Renal cortical epithelial cell (primary cell): ENCODE measurements at places on chromosomes 11 and 22. TPM values are rescaled to one million over a fixed set of nuclear protein-coding genes. Genes with fewer than 3 reads are reported as not detected.

The CBY1 gene
- total RNA-seq = 20.0 and 25.0 TPM in 2 replicates

The XKR3 gene
- 0.15 TPM in 1 of 2 replicates, not detected in the other for total RNA-seq

The GDPD4 gene
- not detected in 2 replicates for total RNA-seq

The UBQLN3 gene
- total RNA-seq = 0.05 TPM in 1 of 2 replicates, not detected in the other

The BRSK2 gene
- total RNA-seq = 0.17 and 0.30 TPM in 2 replicates

The RNH1 gene
- total RNA-seq = 227 and 230 TPM in 2 replicates

The APOA4 gene
- not detected in 2 replicates for total RNA-seq

The LINC01488 gene
- not detected in 2 replicates for total RNA-seq

The A4GALT gene
- total RNA-seq = 23.8 and 64.8 TPM in 2 replicates

The ABTB2 gene
- total RNA-seq = 36.5 and 44.1 TPM in 2 replicates

The CELSR1 gene
- 41.2 and 151 TPM in 2 replicates for total RNA-seq
